ENCODE measurements at places on chromosomes 12 and 14.

DNA sequence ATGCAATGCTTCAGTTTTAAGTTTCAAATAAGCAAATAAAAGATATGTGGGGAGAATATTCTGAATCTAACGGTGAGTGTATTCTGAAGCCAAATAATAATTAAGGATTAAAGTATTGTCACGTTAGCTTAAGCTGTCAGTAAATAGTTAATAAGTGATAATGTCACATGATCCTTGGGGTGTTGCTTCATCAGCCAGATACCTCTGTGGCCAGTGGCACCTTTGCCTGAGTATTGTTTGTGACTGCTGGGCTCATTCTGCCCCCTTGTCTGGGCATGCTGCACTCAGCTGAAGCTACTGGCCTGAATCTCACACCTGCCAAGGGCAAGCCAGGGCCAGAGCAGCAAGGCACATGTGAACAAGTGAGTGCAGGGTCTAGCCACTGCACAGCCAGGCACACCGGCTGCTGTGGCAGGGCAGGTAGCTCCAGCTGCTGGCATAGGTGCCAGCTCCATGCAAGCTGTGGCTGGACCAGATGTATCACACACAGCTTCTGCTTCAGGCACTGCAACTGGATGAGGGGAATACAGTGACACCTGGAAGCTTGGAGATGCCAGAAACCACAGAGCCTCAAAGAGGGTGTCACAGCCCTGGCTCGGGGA lies 739.7 kb downstream of the SLC6A15 start:
- DNase-seq = no peak

DNA sequence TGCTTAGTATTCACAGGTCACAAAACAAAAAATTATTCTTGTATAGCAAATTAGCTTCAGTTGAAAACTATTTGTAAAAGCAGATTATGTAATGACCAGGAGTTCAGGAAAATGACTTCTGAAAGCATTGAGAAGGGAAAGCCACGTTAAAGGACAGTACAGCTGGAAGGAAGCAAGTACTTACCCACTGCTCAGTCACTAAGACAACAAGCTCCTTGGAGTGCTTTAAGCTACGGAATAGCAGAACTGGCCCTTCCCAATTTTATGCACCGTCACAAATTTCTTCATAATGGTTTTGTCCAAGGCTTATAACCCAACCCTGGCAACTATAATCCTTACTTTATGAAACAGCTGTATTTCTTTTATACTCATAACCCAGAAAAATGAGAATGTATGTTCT lies 13.0 kb upstream of the SNAPC1 start:
- no peak for DNase-seq

GRCh38 chr14:64706593-64707193 lies 2.5 kb downstream of the PLEKHG3 start:
- DNase-seq = no peak

- no peak for DNase-seq
Observed at GRCh38 chr14:32513571-32514009, 184.5 kb downstream of the AKAP6 start.

- no peak for DNase-seq
Observed at GRCh38 chr14:63204407-63205043, at the start of gene RHOJ. Gene RHOJ, plus strand, starts transcription at chr14:63204443. Its CDS starts 427 bp downstream, at chr14:63204870.

- no peak for DNase-seq
Observed at GRCh38 chr12:17841496-17841895, 248.5 kb downstream of the RERGL start.

- DNase-seq = no peak
Observed at GRCh38 chr12:83470749-83471148, 784.0 kb downstream of the TMTC2 start.

DNA sequence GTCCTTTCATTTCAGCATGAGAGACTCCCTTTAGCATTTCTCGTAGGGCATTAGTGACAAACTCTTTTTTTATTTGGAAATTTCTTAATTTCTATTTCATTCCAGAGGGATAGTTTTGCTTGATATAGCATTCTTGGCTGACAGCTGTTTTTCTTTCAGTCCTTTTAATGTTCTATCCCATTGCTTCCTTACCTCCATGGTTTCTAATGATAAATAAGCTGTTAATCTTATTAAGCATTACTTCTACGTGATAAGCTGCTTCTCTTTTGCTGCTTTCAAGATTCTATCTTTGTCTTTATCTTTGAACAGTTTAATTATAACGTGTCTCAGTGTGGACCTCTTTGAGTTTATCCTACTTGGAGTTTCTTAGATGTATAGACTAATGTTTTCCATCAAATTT lies 11.6 kb upstream of the TMEM63C start:
- DNase-seq = no peak

DNA sequence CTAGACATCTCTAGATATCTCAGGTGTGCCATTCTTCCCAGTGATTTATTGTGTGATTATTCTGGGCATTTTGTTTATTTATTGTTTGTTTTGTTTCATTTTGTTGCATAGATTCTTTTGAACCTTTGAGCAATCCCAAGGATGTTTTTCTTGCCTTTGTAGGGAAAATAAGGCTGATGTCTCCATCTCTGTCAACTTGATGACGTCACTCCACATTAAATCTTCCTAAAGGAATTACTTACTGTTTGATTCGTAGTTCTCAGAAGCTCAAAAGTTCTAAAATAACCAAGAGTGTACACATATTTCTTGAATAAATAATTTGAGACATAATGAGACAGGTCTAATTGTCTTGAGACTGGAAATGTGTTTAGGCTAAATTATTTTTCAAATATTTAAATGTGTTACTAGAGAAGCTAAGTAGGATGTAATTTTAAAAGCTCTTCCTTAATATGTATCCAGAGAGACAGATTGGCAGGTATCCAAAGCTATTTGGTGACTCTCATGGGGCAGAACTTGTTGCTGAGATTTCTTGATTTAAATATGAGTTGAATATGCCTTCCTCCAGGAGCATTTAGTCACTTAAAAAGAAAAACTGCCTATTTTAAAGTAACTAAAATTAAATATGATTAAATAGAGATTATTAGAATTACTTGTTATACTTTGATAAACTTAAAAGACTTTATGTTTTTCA lies 128.7 kb downstream of the CNTN1 start:
- DNase-seq = no peak

DNA sequence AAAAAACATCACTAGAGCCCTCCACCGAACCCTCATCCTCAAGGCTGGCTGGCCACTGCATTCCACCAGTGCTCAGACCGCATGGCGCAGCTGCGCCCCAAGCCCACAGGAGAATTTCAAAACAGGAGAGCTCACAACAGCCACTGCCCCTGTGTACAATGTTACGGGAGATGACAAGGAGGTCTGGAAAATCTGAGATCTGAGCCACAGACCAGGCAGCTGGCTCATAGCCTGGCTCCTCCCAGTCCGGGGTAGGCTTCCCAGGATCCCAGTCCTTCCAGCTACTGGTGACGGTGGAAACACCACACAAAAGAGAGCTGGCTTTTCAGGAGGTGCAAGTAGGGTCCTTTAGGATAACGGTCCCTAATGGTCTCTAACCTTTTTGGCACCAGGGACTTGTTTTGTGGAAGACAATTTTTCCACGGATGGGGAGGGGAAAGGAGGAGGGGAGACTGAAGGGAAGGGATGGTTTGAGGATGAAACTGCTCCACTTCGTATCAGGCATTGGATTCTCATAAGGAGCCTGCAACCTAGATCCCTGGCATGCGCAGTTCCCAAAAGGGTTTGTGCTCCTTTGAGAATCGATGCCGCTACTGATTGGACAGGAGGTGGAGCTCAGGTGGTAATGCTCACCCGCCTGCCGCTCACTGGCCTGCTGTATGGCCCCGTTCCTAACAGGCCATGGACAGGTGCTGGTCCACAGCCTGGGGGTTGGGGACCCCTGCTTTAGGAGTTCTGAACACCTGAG lies 23.0 kb upstream of the NRDE2 start:
- no peak for DNase-seq

GRCh38 chr12:23827353-23827752 lies 122.1 kb downstream of the SOX5 start:
- DNase-seq = no peak

GRCh38 chr12:131094831-131095805 lies 141.4 kb downstream of the ADGRD1 start:
- no peak for DNase-seq

GRCh38 chr12:104763168-104763805 lies 194.8 kb downstream of the SLC41A2 start:
- no peak for DNase-seq

GRCh38 chr12:113006206-113006605 lies 27.9 kb downstream of the OAS2 start:
- no peak for DNase-seq

DNA sequence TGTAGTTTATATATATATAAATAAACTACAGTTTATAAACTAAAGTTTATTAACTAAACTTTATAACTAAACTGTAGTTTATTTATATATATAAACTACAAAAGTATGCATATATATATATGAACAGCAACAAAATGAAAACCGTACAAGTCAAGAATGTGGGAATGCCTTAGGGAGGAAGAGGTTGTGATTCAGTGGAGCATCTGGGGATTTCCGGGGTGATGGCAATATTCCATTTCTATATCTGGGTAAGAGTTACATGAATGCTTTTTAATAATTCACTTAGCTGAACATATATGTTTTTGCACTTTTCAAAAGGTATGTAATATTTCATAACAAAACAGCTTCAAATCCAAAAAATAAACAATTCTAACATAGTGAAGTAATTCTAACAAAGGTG lies 30.1 kb upstream of the CAND1 start:
- DNase-seq = no peak

- DNase-seq = no peak
Observed at GRCh38 chr12:116381744-116382685, 104.5 kb upstream of the MED13L start.

GRCh38 chr12:94148739-94149118 lies 352 bp downstream of the PLXNC1 start:
- DNase-seq = no peak

DNA sequence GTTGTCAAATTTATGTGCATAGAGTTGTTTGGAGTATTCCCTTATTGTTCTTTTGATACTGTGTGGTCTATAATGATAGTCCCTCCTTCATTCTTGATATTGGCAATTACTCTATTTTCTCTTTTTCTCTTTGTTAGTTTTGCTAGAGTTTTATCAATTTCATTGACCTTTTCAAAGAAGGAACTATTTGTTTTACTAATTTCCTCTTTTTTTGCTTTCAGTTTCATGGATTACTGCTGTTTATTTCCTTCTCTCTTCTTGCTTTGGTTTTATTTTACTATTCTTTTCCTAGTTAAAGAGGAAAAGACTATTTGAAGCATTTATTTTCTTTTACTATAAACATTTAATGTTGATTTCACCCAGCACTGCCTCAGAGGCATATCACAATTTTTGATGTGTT lies 250.9 kb upstream of the PELI2 start:
- no peak for DNase-seq

DNA sequence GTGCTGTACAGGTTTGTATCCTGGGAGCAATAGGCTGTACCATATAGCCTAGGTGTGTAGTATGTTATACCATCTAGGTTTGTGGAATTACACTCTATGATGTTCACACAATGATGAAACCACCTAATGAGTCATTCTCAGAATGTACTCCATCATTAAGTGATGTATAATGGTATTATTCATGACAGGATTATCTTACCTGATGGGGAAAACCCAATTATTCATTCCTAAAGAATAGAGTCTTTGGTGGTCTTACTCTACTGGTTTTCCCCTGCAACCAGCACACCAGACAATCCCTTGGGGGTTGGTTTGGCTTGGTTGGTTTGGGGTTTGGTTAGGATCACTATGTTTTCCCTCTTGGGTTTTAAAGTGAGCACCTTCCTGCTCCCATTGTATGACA lies 12.6 kb upstream of the OR10P1 start:
- DNase-seq = no peak

- DNase-seq = no peak
Observed at GRCh38 chr12:107778383-107779025, 4.0 kb downstream of the ASCL4 start.

GRCh38 chr12:70721656-70722357 lies 84.6 kb upstream of the PTPRB start:
- no peak for DNase-seq

GRCh38 chr12:19058235-19059021 lies 71.1 kb upstream of the PLEKHA5 start:
- DNase-seq = no peak

DNA sequence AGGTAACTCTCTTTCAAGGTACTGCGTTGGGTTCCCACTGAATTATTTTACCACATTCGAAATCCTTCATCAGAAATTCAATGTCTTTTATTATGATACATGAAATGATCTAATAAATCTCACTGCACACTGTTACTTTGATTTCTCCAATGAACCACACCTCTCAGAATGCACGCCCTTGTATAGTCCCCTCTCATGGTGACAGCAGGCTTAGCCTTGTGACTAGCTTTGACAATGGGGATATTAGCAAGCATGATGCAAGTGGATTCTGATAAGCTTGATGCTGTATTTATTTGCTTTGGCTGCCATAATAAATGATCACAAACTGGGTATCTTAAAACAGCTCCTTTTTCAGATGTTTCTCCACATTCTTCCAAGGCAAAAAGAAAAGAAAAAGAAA lies 100.4 kb upstream of the ETV6 start:
- DNase-seq = no peak

GRCh38 chr14:106530423-106531107 lies 1004.2 kb downstream of the TMEM121 start:
- DNase-seq = no peak

- DNase-seq = no peak
Observed at GRCh38 chr12:47397664-47398281, 308.1 kb downstream of the RPAP3 start.

DNA sequence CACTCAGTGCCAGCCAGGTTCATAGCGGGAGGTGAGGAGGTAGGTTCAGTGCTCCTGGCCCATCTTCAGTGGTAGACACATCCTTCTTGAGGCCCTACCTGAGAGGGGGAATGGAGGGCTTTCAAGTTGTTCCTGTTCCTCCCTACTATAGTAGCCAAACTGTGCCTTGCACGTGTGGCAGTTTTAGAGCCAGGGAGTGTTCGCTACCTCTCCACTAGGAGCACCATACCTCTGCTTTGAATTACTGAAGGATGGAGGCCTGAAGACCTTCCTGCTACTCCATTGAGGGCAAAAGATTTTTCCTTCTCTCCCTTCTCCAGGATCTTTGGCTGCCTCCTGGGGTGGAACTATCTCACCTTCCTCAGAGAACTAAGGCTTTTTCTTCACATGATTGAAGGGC lies 5.9 kb upstream of the ALG10 start:
- no peak for DNase-seq

- DNase-seq = no peak
Observed at GRCh38 chr12:79351251-79351650, 339.5 kb downstream of the PAWR start.
